RPMI7951 (cell line): ENCODE measurements at places on chromosomes 3 and 15. TPM values are rescaled to one million over a fixed set of nuclear protein-coding genes. Genes with fewer than 3 reads are reported as not detected.

DNA sequence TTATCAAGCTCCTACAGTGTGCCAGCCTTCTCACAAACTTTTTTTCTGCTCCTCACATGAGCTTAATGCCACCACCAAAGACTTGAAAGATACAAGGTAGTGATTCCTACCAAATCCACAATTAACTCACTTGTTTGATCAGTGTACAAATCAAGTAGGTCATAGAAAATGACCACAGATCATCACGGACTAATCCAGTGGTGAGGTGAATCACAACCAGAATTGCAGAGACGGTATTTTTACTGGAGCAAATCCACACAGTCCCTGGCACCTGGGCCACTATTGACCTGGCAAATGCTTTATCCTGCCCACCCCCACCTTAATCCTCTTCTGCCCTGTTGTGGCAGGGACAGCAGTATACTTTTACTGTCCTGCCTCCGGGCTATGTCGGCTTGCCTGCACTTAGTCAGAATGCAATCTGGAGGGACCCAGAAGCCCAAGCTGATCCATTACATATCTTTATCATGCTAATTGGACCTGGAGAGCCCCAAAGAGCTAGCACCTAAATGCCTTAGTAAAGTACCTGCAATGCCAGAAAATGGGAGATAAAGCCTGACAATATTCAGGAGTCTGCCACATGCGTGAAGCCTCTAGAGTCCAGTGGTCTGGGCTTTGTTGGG is 83.9 kb upstream of the CDV3 start:
- DNase-seq = peak; percentile 31

DNA sequence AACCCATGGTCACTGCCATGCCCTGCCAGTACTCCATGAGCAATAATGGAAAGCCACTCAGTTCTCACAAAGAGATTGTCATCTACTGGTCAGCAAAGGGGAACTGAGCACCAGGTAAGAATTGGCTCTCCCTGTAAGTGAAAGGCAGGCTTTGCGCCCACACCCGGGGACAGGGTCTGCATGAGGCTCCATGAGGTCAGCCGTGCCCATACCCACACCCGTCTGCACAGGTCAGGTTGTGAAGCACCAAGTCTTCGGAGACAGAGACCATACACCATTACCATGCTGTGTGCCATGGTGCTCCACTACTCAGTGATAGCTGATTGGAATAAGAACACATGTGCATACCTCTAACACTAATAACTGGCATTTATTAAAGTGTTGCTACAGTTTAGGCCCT is 322.9 kb downstream of the EPHB1 start:
- no peak for DNase-seq

Gene MED12L
- 0.10 and 0.12 TPM in 2 replicates for total RNA-seq

DNA sequence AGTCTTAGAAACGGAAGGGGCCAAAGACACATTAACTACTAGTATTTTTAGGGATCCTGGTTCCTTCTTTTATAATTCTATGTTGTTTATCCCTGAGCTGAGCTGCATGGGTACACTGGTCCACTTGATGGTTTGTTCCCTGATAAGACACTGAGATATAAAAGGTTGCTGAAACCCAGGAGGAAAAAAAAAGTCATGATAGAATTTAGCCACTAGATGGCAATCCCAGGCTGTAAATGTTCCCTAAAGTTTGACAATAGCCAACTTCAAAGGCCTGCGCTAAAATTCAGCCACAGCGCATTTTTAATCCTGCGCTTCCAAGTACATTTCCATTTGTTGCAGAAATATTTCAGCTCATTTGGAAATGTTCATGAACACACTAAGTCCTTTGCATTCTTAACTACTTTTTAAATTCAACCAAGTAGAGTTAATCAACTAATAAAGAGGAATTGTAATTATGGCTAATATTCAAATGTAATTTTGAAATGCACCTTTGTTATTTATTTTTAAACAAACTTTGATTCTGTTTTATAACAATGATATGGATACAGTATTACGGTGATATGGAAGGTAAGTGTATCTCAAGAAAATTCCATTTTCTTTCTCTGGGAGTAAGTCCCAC is 249.3 kb upstream of the FEZF2 start:
- peak; percentile 73 for DNase-seq
